ENCODE measurements at places on chromosomes 1 and 21. TPM values are rescaled to one million over a fixed set of nuclear protein-coding genes. Genes with fewer than 3 reads are reported as not detected.

HSD11B1 gene
- total RNA-seq: 5.7 TPM

UTS2 gene
- not detected for total RNA-seq

LAPTM5 gene
- 111 TPM for total RNA-seq

TIE1 gene
- total RNA-seq: 23.3 TPM

Measured in mucosa of gallbladder (tissue), 1 donor.